ENCODE measurements at places on chromosomes 5 and 9.

DNA sequence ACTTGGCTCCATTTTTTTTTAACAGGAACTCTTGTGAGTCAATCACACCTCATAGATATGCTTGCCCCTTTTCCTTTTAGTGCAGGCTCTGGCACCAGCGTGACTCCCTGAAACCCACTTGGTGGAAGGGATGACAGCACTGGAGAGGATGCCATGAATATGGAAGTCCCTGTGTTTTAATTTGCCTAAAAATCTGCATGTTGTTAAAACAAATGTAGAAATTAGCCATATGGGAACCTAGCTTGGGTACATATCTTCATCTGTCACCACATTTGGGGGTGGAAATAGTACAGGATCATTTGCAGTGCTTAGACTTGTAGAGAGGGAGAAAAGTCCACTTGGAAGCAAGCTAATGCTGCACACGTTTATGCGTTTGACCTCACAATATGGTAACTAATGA lies 179.0 kb downstream of the EBF1 start:
- no peak for DNase-seq

DNA sequence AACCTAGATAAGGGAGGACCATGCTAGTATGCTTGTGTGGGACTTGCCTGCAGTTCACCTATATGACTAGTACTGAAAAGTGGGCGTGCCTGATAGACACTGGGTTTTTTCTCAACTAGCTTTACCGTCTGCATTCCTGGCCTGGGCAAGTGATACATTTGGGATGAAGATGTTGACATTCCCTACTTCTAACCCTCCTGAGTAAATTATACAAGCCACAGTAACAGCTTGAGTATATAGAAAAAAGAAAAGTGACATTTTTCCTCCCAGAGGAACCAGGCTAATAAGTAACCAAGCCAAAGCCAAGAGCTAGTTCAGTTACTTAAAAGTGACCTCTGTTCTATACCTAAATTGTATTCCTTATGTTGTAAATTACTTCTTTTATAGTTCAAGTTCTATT lies 153.8 kb upstream of the CYLC2 start:
- DNase-seq, result no peak

- DNase-seq, result no peak
Observed at GRCh38 chr9:70484232-70485130, 70.0 kb upstream of the KLF9 start.

- DNase-seq, result no peak
Observed at GRCh38 chr5:59709346-59709821, 184.1 kb downstream of the PDE4D start.

GRCh38 chr9:111036429-111036789 lies 1.9 kb downstream of the LPAR1 start:
- no peak for DNase-seq

DNA sequence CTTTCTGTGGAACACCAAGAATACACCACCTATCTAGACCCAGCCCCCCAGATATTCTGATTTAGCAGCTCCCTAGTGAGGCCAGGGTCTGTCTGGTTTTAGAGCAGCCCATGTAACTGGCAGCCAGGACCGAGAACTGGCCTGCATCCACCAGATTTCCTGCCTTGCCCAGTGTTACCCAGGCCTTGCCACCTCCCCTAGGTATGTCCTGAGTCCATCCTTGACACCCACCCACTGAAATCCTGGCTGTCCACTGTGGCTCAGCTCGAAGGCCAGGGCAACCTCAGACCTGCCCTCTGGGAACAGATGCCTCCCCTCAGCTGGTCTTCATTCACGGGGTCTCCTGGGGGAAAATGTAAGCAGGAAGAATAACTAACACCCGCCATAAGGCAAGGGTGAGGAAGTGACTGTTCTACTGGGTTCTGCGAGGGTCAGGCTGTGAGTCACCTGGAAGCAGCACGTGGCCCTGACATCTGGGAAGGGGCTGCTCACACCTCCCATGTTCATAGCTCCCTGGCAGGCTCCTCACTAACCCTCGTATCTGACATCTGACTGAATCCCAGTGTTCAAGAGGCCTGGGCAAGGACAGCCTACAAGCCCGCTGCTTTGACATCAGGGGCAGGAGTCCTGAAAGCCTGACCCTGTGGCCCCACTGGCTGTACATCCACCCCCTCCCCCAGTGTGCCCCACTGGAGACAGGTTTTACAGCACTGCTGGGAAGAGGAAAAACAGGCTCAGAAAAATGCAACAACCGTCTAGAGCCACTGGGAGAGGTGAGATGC lies 72.7 kb downstream of the SEMA4D start:
- no peak for DNase-seq

All from activated gamma-delta T cell treated with anti-CD3 and anti-CD28 coated beads, Interleukin-2, amount 50 U/mL, for 16 hours (primary cell).